ENCODE measurements at places on chromosomes 5 and 9.
A peak's percentile ranks its signal among the peaks of the same experiment; 100 is the strongest.

GRCh38 chr5:173451651-173452050 lies 123.4 kb upstream of the STC2 start:
- H3K36me3 ChIP-seq, result no peaks in the 10 kb centered on the region
- H3K27me3 ChIP-seq, result no peaks in the 10 kb centered on the region
- H3K4me3 ChIP-seq, result no peak overlapping the region
- H3K27ac ChIP-seq, result no peak overlapping the region
- H3K4me1 ChIP-seq, result no peaks in the 10 kb centered on the region

- no peak for DNase-seq
- no peak overlapping the region for H3K4me3 ChIP-seq
- no peak overlapping the region for H3K27ac ChIP-seq
- H3K27me3 ChIP-seq, result no peaks in the 10 kb centered on the region
These were observed 21.1 kb upstream of the SHB start for GRCh38 chr9:38090170-38090569.

DNA sequence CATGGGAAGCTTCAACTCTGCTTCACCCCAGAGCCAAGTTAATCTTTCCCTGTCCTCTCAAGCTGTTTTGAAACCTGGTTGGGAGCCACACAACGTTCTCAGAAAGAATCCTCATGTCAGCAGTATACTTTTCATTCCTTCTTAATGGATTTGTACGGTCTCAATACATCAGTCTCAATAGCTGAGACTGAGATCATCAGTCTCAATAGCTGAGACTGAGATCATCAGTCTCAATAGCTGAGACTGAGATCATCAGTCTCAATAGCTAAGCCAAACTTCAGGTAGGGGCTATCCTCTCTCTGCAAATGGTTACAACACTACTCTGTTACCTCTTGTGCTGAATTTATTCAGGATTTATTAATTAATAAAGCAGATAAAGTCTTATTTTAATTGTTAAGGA lies 1317.4 kb upstream of the CDH9 start:
- H3K27me3 ChIP-seq, result no peaks in the 10 kb centered on the region
- no peak overlapping the region for H3K27ac ChIP-seq
- no peak for DNase-seq

GRCh38 chr9:137255448-137256114 lies 454 bp downstream of the NELFB start:
- no peak for DNase-seq
- H3K27me3 ChIP-seq, result no peaks in the 10 kb centered on the region
- H3K27ac ChIP-seq, result peak overlapping the region; percentile 10
- peak overlapping the region; percentile 87 for H3K4me3 ChIP-seq

DNA sequence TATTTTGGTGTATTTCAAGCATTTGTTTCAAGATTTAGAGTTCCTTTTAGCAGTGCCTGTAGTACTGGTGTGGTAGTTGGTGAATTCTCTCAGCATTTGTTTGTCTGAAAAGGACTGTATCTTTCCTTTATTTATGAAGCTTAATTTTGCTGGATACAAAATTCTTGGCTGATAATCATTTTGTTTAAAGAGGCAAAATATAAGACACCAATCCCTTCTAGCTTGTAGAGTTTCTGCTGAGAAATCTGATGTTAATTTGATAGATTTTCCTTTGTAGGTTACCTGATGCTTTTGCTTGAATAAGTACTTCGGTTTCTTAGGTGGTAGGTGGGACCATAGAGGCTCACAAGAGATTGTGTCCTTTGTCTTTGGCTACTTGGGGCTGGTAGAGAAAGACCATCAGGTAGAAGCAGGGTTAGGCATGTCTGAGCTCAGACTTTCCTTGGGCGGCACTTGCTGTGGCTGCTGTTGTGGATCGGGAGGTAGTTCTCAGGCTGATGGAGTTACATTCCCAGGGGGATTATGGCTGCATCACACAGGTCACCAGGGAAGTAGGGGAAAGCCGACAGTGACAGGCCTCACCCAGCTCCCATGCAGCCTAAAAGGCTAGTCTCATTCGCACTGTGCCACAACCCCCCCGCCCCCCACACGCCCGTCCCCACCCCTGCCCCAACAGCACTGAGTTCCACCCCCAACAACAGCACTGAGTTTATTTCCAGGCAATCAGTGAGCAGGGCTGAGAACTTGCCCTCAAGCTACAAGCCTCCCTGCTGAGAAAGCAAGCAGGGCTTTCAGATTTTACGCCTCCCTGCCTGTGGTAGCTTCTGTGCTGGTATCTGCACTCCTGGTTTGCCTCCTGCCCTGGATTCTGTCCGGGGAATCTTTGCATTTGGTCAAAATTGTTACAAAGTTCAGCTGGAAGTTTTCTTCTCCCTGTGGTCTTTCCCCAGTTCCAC lies 127.1 kb upstream of the GLRA1 start:
- no peaks in the 10 kb centered on the region for H3K4me1 ChIP-seq
- no peak overlapping the region for H3K4me3 ChIP-seq
- H3K36me3 ChIP-seq, result no peaks in the 10 kb centered on the region
- H3K27ac ChIP-seq, result no peak overlapping the region
- DNase-seq, result no peak

DNA sequence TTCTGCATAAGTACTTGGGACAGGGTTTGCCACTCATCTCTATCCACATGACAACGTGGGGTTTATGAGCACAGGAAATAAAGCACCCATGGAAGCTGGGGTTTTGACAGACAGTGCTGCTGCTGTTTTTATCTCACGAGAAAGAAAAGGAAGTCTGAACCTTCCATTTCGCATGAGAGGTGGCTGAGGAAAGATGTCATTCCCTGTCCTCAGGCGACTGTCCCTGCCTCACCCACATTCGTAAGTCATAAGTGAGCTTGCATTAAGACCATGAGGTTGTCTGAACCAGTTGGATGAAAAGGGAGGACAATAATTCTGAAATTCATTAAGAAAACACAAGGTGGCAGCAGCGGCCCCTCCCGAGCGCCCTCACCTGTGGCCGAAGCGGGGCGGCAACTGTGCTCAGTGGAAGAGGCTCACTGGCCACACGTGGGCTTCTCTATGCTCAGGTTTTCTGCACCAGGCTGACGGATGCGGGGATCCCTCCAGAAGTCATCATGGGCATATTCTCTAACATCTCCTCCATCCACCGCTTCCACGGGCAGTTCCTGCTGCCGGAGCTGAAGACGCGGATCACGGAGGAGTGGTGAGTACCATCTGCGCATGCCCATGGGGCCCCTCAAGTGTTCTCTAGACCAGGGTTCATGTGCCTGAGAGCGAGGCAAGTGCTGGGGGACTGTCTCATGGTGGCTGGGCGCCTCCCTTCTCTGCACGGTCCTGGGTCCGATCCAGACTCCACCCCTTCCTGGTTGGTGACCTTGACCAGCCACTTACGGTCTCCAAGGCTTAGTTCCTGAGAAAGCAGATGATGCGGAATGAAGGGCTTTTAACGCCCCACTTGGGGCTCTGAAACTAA lies 54.7 kb upstream of the SUSD3 start:
- no peaks in the 10 kb centered on the region for H3K36me3 ChIP-seq
- H3K4me3 ChIP-seq, result no peak overlapping the region
- no peak overlapping the region for H3K27ac ChIP-seq
- DNase-seq, result no peak
- H3K27me3 ChIP-seq, result no peaks in the 10 kb centered on the region

DNA sequence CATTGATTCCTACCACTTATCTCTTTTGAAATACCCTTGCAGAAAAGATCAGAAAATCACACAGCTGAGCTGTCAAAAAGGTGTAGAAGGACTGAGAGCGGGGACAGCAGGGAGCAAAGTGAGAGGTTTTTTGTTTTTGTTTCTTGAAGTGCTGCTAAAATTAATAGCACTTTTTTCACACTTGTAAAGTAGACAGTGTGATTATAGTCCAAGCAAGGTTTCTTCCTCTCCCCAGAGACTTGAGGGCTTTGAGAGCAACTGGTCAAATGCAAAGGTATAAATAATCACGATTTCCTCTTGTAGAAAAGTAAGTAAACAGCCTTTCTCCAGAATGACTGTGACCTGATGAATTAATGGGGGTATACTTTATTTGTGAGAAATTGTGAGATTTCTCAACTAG lies 326.9 kb downstream of the ZNF608 start:
- no peak overlapping the region for H3K4me3 ChIP-seq
- H3K27ac ChIP-seq, result no peak overlapping the region
- H3K4me1 ChIP-seq, result no peaks in the 10 kb centered on the region
- no peak for DNase-seq

- no peaks in the 10 kb centered on the region for H3K27me3 ChIP-seq
- no peaks in the 10 kb centered on the region for H3K36me3 ChIP-seq
- DNase-seq, result no peak
- no peaks in the 10 kb centered on the region for H3K4me1 ChIP-seq
- H3K27ac ChIP-seq, result no peak overlapping the region
- no peak overlapping the region for H3K4me3 ChIP-seq
These were observed 123.6 kb downstream of the PALM2AKAP2 start for GRCh38 chr9:109903515-109904138.

DNA sequence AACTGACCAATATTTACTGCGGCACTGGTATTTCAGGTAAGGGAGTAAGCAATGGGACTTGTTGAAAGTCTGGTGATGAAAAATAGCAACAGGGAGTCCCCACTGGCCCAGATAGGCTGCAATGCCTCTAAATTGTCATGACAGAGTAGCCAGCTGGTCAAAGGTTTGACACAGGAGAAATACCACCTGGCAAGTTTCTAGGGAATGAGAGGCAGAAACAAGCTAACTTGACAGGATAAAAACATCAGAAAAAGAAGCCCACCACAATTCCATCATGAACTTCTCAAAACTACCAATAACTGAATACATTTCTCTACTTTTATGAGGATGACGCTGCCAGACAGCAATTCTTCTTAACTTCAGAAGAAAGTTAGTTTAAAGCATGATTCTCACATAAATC lies 99.8 kb downstream of the STRBP start:
- no peaks in the 10 kb centered on the region for H3K36me3 ChIP-seq
- no peak overlapping the region for H3K4me3 ChIP-seq
- no peaks in the 10 kb centered on the region for H3K27me3 ChIP-seq

DNA sequence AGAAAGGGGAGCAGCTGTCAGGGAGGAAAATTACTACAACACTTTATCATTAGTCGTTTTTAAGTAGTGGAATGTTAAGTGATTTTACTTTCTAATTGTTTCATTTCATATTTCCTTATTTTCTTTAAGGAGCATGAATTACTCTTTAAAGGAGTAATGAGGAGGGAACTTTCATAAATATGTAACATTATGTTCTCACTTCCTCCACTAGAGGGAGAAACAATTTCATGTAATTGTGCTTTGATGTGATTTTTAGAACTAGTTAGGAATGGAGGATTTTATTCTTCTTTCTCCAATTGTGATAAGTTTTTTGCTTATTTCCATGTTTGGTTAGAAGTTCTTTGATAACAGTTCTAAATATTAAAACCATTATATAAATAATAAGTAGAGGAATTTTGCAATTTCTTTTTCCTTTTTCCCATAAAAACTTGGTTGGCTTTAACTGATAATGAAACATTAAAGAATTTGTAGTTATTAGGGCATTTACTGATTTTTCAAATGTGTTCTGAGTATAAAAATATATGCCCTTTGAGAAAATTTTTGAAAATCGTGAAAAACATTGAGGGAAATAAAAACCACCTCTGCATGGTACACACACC lies 25.6 kb downstream of the CEP78 start:
- H3K27ac ChIP-seq, result no peak overlapping the region
- peaks cover 7% of the 10 kb centered on the region for H3K36me3 ChIP-seq
- no peaks in the 10 kb centered on the region for H3K4me1 ChIP-seq

- no peak for DNase-seq
- no peaks in the 10 kb centered on the region for H3K36me3 ChIP-seq
- H3K27me3 ChIP-seq, result no peaks in the 10 kb centered on the region
- peaks cover 6% of the 10 kb centered on the region for H3K4me1 ChIP-seq
- peak within 1 kb of the TSS; percentile 49 for H3K27ac ChIP-seq
These were observed at the start of gene RANBP3L for GRCh38 chr5:36301858-36302603. Gene RANBP3L, minus strand, starts transcription at chr5:36301902. Its CDS starts 486 bp downstream, at chr5:36301416.

DNA sequence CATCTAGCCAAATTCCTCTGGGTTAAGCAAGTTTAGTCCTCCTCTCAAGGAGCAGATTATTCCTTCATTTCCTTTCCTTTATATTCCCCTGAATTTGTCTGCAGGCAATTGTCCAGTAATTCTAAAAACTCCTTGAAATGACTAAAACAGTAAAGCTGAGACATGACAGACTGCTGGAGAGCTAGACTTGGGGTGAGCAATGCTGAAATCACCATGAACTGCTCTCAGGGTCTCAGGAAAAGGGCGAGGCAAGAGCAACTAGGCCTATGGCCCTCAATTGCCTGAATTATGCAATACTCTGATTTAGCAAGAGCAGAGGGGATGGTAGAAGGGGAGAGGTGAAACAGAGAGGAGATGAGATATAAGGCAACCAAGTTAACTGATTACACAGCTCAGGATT lies 172.9 kb upstream of the NREP start:
- no peak for DNase-seq
- H3K4me3 ChIP-seq, result no peak overlapping the region
- H3K36me3 ChIP-seq, result no peaks in the 10 kb centered on the region

GRCh38 chr5:177410575-177410974 lies 1.2 kb upstream of the F12 start:
- no peaks in the 10 kb centered on the region for H3K36me3 ChIP-seq
- no peaks in the 10 kb centered on the region for H3K4me1 ChIP-seq
- no peak overlapping the region for H3K27ac ChIP-seq
- H3K4me3 ChIP-seq, result no peak overlapping the region

- no peaks in the 10 kb centered on the region for H3K27me3 ChIP-seq
- peaks cover 11% of the 10 kb centered on the region for H3K4me1 ChIP-seq
- no peak for DNase-seq
- no peaks in the 10 kb centered on the region for H3K36me3 ChIP-seq
These were observed 53.6 kb downstream of the PDCD1LG2 start for GRCh38 chr9:5563886-5564285.

GRCh38 chr9:87746186-87746585 lies 20.3 kb downstream of the CTSL start:
- H3K36me3 ChIP-seq, result no peaks in the 10 kb centered on the region
- no peak overlapping the region for H3K4me3 ChIP-seq
- no peaks in the 10 kb centered on the region for H3K27me3 ChIP-seq
- H3K4me1 ChIP-seq, result no peaks in the 10 kb centered on the region
- no peak overlapping the region for H3K27ac ChIP-seq
- DNase-seq, result no peak

GRCh38 chr9:136665704-136666371 lies 3.1 kb downstream of the EGFL7 start:
- no peaks in the 10 kb centered on the region for H3K4me1 ChIP-seq
- no peak for DNase-seq
- no peaks in the 10 kb centered on the region for H3K36me3 ChIP-seq
- H3K27me3 ChIP-seq, result no peaks in the 10 kb centered on the region
- H3K27ac ChIP-seq, result no peak overlapping the region

All from aorta (tissue), 5 donors.